SJSA1 (cell line): ENCODE measurements at places on chromosomes 3 and 15.
A peak's percentile ranks its signal among the peaks of the same experiment; 100 is the strongest.

DNA sequence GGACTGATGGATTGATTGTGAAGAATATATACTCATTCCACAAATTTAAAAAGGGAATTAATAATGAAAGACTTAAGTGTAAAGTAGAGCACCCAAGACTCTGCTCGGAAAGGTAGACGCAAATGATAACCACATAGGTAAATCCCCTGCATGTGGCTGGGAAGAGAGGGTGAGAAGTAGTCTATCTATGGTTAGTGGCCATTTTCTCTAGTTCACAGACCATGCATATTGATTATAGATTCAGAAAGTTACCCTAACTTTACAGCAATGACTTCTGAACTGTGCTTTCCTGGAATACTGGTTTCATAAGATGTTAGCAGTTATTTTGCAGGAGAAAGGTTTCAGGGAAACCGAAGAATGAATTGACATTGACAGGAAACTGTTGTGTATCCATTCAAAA lies 51.7 kb downstream of the CASR start:
- DNase-seq = no peak
- H3K27ac ChIP-seq = no peak overlapping the region
- no peak overlapping the region for H3K4me3 ChIP-seq
- no peaks in the 10 kb centered on the region for H3K4me1 ChIP-seq

DNA sequence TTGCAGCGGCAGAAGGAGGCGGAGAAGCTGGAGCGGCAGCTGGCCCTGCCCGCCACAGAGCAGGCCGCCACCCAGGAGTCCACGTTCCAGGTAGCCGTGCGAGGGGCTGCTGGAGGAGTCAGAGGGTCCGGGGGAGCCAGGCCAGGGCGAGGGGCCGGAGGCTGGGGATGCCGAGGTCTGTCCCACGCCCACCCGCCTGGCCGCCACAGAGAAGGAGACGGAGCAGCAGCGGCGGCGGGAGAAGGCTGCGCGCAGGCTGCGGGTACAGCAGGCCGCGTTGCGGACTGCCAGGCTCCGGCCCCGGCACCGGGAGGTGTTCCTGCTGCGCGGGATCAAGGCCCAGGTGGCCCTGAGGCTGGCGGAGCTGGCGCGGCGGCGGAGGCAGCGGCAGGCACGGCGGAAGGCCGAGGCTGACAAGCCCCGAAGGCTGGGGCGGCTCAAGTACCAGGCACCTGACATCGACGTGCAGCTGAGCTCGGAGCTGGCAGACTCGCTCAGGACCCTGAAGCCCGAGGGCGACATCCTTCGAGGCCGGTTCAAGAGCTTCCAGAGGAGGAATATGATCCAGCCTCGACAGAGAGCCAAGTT lies 625.0 kb downstream of the MCTP2 start:
- H3K27me3 ChIP-seq = no peaks in the 10 kb centered on the region
- no peaks in the 10 kb centered on the region for H3K4me1 ChIP-seq
- H3K4me3 ChIP-seq = no peak overlapping the region
- no peaks in the 10 kb centered on the region for H3K36me3 ChIP-seq

DNA sequence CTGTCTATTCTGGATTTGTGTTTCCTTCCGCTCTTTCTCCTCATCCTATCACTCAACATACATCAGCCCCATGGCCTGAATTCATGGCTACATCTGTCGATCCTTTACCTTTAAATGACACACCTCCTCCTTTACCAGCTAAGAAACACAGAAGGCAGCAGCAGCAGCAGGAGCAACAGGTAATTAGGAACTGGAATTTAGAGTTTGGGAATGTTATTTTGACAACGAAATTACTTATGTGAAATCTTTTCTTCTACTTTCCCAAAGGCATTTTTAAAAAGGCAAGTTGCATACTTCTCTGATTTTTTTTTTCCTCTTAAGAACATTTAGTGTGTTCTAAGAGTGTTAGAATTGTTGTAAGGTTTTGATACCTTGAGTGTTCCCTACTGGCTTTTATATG lies 29.1 kb upstream of the ABHD10 start:
- H3K27me3 ChIP-seq = no peaks in the 10 kb centered on the region
- no peak overlapping the region for H3K4me3 ChIP-seq
- H3K36me3 ChIP-seq = peaks cover 47% of the 10 kb centered on the region
- H3K27ac ChIP-seq = no peak overlapping the region
- peaks cover 31% of the 10 kb centered on the region for H3K4me1 ChIP-seq
- no peak for DNase-seq

DNA sequence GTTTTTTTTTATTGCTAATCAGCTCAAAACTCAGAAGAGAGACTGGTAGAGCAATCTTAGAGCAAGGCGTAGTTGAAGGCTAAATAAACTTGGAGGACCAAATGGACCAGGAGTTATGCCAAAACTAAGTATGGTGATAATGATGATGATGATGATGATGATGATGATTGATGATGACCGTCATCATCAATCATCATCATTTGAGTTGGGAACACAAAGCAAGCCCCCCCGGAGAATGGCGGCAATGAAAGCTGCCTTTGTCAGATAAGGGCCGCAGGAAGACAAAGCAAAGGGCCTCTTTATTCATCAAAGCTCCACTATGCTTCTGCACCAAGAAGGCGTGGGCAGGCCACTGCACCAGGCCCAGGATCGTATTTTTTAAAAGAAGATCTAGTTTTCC lies 82.1 kb upstream of the RAD18 start:
- H3K36me3 ChIP-seq = no peaks in the 10 kb centered on the region
- H3K27ac ChIP-seq = no peak overlapping the region
- DNase-seq = no peak
- no peaks in the 10 kb centered on the region for H3K27me3 ChIP-seq
- no peaks in the 10 kb centered on the region for H3K4me1 ChIP-seq

DNA sequence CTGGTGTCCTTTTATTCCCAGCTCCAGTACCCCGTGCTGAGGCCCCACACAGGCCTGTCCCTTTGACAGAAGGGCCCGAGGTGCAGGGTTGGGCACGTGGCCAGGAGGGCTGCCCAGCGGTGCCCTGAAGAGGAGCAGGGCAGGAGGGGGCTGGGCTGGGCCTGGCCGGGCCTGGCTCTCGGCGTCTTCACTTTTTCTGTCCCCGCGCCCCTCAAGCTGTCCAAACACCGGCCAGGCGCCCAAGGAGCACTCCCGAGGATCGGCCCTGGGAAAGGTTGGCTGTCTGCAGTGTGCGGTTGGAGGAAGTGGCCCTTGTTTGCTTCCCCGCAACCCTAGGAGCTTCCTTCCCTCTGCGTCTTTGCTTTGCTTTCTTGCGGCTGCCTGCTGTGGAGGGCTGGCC lies 84.1 kb downstream of the WNT7A start:
- DNase-seq = no peak
- peaks cover 30% of the 10 kb centered on the region for H3K27me3 ChIP-seq
- no peaks in the 10 kb centered on the region for H3K36me3 ChIP-seq
- no peaks in the 10 kb centered on the region for H3K4me1 ChIP-seq

DNA sequence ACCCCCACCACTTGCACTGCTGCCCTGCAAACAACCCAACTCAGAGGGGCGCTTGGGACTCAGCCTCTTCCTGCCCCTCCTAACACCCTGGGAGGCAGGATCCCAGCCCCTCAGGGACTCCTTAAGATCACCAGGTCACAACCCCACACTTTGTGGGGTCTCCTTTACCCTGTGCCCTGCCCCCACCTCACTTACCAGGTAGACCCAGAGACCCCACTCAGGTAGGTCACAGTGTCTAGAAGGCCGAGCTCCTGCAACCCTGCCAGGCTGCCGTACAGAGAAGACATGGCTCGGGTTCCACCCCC lies 9.1 kb downstream of the PLA2G4F start:
- H3K27ac ChIP-seq = no peak overlapping the region
- no peak overlapping the region for H3K4me3 ChIP-seq
- H3K36me3 ChIP-seq = no peaks in the 10 kb centered on the region
- no peak for DNase-seq
- H3K27me3 ChIP-seq = no peaks in the 10 kb centered on the region

DNA sequence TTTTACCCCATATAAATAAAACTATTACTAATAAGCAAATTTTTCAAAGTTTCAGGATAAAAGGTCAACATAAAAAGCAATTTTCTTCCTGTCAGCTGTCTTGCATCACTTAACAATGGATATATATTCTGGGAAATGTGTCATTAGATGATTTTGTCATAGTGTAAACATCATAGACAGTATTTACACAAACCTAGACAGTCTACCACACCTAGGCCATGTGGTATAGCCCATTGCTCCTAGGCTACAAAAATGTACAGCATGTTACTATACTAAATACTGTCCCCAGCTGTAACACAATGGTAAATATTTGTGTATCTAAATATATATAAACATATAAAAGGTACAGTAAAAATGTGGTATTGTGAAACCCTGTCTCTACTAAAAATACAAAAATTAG lies 156.7 kb downstream of the ANO10 start:
- no peak overlapping the region for H3K27ac ChIP-seq
- no peaks in the 10 kb centered on the region for H3K4me1 ChIP-seq
- H3K4me3 ChIP-seq = no peak overlapping the region
- no peak for DNase-seq

DNA sequence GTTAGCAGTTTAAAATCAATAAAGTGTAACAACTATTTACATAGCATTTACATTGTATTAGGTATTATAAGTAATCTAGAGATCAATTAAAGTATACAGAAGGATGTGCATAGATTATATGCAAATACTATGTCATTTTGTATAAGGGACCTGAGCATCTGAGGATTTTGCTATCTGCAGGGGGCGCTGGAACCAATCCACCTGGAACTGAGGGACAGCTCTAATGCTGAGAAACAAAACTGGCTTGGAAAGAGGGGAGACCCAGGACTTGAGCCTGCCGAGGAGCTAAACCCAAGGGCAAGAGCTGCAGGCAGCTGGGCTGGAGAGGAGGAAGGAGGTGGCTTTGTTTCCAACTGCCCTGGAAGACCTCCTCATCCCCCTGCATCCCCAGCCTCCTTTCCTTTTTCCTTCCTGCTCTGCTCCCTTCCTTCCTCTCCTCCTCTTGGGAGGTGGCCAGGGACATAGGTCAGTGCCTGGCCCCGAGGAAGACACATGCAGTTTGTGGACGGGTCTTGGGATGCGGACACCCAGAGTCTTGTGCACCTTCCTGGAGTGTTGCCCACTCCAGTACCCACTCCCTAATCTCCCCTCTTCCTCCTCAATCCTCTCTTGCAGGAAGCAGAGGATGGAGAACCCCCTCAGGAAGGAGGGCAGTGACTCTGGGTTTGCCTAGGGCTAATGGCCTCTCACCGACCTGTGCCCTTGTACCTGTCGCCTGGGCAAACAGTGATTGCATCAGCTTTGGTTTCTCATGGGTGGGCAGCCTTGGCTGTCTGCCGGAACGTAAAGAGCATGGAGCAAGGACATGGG lies 825 bp upstream of the RTP3 start:
- H3K27ac ChIP-seq = peak overlapping the region; percentile 88
- H3K4me3 ChIP-seq = no peak overlapping the region
- H3K4me1 ChIP-seq = peaks cover 33% of the 10 kb centered on the region
- DNase-seq = peak; percentile 18
- no peaks in the 10 kb centered on the region for H3K27me3 ChIP-seq
- no peaks in the 10 kb centered on the region for H3K36me3 ChIP-seq

GRCh38 chr3:40972350-40972749 lies 227.0 kb upstream of the CTNNB1 start:
- peaks cover 48% of the 10 kb centered on the region for H3K4me1 ChIP-seq
- no peaks in the 10 kb centered on the region for H3K36me3 ChIP-seq
- DNase-seq = no peak
- H3K4me3 ChIP-seq = no peak overlapping the region
- H3K27ac ChIP-seq = peak overlapping the region; percentile 87

- DNase-seq = no peak
- no peaks in the 10 kb centered on the region for H3K27me3 ChIP-seq
- H3K4me3 ChIP-seq = no peak overlapping the region
- H3K4me1 ChIP-seq = no peaks in the 10 kb centered on the region
- H3K27ac ChIP-seq = no peak overlapping the region
Measured at GRCh38 chr15:56353119-56353518, 12.1 kb upstream of the TEX9 start.

GRCh38 chr3:194201953-194202666 lies 66.2 kb downstream of the HES1 start:
- no peaks in the 10 kb centered on the region for H3K27me3 ChIP-seq
- no peak overlapping the region for H3K27ac ChIP-seq
- H3K4me3 ChIP-seq = no peak overlapping the region
- no peaks in the 10 kb centered on the region for H3K36me3 ChIP-seq

DNA sequence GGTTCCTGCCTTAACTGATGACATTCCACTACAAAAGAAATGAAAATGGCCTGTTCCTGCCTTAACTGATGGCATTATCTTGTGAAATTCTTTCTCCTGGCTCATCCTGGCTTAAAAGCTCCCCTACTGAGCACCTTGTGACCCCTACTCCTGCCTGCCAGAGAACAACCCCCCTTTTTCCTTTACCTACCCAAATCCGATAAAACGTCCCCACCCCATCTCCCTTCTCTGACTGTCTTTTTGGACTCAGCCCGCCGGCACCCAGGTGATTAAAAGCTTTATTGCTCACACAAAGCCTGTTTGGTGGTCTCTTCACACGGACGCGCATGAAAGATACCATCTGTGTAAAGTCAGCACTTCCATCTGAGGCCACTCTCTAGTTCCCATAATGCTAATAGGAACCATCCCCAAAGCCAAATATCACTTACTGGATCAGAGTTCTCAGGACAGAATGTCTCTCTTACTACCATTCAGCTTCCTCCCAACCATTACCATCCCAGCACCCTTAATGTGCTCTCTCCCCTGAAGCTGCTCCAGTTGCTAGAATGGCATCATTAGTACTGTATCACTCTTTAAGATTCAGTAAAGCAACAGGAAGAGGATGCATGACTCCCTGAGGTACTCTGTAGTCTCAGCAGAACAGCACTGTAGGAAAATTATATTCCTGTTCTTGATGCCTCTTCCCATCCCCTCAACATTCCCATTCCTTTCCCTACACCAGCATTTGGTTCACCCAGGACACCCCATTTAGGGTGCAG lies 2.3 kb upstream of the HRG start:
- no peaks in the 10 kb centered on the region for H3K36me3 ChIP-seq
- no peak overlapping the region for H3K4me3 ChIP-seq
- no peaks in the 10 kb centered on the region for H3K27me3 ChIP-seq
- no peak for DNase-seq
- H3K27ac ChIP-seq = no peak overlapping the region
- no peaks in the 10 kb centered on the region for H3K4me1 ChIP-seq

DNA sequence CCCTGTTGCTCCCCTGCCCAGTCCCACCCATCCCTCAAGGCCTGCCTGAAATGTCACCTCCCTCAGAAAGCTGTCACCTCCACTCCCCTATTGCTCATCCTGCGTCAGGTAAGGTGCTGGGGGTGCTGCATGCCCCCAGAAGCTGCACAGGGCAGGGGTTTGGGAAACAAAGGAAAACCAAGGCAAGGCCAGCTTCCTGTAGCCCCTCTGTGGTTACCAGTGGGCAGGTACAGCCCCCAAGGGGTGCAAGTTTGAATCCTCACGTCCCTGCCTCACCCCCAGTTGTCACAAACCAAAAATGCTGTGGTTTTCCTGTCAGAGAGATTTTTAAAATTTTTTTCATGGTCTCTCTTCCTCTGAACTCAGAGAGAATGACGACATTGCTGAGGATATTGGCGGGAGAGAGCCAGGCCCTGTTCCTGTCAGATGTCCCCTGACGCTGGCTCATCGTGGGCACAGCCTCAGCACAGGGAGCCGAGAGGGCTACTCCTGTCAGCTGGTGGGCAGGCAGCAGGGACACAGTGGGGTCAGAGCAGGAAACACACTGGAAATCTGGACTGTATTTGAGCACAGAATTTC lies 27.0 kb downstream of the PSTPIP1 start:
- peak overlapping the region; percentile 33; the same call in 1 of the 2 replicates for H3K27ac ChIP-seq
- no peaks in the 10 kb centered on the region for H3K36me3 ChIP-seq
- H3K4me1 ChIP-seq = peaks cover 24% of the 10 kb centered on the region
- H3K4me3 ChIP-seq = no peak overlapping the region
